ENCODE measurements at places on chromosomes 6 and 20. TPM values are rescaled to one million over a fixed set of nuclear protein-coding genes. Genes with fewer than 3 reads are reported as not detected.

The WFDC11 gene
- total RNA-seq, result not detected

- DNase-seq, result no peak
These were observed 3.1 kb upstream of the ULBP2 start for GRCh38 chr6:149938571-149939355.

DNA sequence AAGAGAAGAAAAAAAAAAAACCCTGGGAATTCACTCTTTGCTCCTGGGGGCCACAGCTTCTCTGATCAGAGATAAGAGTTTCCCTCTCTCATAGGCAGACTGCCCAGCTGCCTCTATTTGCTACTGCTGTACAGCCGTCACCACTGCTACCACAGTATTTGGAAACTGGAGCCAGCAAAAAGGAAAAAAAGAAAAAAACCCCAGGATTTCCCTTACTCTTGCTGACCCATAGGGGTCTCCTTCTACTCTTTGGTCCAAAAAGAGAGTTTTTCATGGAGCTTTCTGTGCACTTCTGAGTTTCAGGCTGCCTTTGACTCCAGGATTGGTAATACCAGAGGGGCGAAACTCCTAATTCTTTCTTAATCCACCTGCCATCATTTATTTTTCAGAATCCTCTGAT lies 89.7 kb downstream of the MDGA1 start:
- DNase-seq, result no peak

DNA sequence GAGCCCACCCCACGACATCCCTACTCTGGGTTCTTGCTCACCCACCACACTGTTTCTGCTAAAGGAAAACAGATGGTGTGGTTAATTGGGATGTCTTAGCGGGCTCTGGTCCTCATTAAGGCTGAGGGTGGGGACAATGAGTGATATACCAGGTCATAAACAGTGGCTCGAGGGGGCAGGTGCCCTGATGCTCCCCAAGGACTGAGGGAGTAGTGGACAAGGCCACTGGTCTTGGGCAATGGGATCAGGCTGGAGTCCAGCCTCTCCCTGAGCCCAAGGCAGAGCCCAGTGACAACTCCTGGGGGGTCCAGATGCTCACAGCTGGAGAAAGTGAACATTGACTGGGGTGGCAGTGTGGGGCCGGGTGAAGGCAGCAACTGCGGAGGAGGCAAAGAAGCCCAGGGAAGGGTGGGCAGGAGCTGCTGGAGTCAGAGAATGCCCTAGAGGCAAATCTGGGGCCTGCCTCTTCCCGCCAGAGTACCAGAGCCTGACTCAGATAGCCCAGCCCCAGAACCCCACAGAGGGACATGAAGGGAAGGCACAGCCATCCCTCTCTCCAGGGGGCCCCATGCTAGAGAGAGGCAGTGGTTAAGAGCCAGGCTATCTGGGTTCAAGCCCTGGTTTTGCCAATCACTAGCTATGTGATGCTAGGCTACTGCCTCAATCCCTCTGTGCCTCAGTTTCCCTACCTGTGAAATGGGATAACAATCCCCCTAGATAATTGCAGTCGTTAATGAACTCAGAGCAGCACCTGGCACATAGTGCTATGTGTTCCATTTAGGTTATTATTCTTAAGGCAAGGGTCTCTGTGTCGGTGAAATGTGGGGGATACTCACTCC lies 72.3 kb downstream of the MRPL14 start:
- DNase-seq, result peak; percentile 24

DNA sequence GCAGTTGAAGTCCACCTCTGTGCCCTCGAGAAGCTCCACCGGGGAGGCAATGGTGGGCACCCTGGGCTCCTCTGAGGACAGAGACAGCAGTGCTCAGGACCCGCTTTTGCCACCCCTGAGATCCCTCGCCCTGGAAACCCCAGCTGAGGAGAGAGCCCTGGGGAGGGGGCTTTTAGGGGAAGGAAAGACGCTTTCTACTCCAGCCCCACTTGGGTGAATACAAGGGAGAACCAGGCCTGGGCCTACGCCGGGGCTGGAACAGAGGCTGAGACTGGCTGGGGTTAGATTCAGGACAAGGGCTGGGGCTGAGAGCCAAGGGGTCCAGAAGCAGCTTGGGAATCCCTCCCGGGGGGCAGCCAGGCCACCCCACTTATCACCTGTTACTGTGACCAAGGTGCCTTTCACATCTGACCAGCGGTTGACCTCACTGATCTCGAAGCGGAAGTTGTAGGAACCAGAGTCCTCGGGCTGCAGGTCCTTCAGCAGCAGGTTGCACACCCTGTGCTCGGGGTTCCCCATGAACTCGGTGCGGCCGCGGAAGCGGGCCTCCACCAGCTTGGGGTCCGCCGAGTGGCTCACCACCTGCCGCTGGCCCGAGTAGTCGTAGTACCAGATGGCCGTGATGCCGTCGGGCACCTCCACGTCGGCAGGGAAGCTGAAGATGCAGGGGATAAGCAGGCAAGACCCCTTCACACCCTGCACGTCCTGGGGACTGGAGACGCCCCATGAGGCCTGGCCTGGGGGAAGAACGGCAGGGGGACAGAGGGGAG lies 6.2 kb downstream of the SIGLEC1 start:
- no peak for DNase-seq

The PBX2 gene
- 43.7 TPM for total RNA-seq

- DNase-seq, result no peak
These were observed 17.5 kb downstream of the PXDC1 start for GRCh38 chr6:3734023-3734422.

DNA sequence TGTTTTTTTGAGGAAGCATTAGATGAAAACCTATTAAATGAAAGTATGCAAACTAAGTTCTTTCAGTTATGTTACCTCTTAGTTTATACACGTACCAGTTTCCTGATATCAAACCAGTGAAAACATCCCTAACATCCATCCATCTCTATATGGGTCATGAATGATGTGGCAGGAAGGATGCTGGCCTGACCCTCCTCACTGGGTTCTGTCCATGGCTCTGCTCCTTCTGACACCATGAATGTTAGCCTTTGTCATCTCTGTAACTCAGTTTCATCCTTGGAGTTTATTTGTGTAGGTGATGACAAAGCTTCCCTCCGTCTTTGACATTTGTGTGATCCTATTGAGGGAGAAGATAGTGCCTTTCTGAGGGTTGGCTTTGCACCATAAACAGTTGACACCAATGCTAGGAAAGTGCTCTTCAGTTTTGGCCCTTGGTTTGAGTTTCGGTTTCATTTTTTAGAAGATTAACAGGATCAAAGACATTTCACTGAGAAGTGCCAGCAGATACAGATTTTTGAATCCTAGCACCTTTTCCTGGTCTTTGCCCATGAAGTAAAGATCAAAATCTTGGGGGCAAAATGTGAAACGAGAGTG lies 72.0 kb upstream of the SCGN start:
- DNase-seq, result no peak

- DNase-seq, result no peak
These were observed 29.8 kb downstream of the NCOA3 start for GRCh38 chr20:47531458-47531857.

DNA sequence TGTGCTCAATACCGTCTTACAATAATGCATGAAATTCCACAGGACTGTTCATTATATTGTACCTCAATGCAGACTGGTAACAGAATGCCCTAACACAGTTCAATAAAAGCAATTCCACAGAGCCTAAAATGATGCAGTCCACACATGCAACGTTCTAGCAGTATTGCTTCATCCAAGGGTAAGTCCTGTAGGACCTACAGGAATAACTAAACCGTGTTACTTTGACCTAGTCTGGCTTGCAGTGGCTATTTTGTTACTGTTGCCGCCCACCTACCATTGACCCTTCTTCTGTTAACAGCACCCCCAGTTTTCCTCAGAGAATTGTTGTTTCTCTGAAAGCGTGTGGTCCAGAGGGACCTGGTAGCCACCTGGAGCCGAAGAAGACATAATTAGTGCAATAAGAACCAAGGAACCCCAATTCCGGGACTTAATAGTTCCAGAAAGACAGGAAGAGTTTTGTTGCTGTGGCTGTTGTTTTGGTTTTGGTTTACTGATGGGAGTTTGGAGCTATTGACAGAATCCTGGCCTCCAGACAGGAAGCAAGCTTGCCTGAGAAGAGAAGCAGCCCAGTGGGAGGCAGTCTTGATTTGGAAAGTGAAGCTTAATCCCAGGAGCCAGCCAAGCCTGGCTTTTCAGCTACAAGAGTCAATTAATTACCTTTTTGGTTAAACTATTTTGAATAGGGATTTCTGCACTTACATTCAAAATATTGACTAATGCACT lies 91.3 kb downstream of the FRK start:
- no peak for DNase-seq

DNA sequence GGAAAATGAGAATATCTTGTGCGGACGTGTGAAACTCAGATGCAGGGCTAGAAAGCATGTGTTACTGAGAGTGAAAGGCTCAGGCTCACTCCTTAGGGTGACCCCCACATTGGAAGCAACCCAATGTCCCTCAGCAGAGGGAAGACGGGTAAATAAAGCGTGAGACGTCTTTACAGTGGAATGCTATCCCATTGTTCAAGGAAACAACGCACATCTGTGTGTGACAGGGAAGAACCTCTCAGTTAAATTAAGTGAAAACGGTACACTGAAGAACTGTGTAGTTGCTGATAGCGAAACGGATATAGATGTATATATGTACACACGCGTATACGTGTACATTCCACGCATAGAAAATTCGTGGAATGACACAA lies 839 bp downstream of the HNF4A start:
- no peak for DNase-seq

The PRSS35 gene
- total RNA-seq, result 0.94 TPM

DNA sequence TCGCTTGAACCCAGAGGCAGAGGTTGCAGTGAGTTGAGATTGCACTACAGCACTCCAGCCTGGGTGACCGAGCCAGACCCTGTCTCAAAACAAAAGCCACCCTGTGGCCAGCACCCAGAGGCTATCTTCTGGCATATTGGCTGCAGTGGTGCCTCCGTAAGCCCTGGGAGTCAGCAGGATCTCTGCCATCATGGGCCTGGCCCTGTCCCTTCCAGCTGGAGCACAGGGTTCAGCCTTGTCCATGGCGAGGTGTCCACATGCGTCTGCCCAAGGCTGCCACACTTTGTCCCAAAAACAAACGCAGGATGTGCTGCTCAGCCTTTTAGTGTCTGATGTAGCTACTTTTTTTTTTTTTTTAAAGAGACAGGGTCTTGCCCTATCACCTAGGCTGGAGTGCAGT lies 15.4 kb upstream of the MTG2 start:
- DNase-seq, result no peak

DNA sequence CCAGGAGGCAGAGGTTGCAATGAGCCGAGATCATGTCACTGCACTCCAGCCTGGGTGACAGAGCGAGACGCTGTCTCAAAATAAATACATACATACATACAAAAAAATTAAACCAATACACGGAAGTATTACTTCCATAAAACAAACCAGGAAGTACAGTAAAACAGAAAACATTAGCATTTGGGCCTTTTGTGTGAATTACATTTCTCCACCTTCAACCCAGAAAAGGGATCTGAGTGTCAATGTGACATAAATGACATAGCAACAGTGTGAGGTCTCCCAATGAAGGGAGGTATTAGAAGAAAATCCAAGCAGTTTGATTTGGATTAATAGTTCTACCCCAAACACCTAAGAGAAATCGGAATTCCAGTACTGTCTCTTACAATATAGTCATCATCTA lies 10.1 kb downstream of the CSNK2A1 start:
- no peak for DNase-seq

The TXLNB gene
- 60.4 TPM for total RNA-seq

- DNase-seq, result no peak
These were observed 54.0 kb downstream of the PHACTR2 start for GRCh38 chr6:143731789-143732188.

DNA sequence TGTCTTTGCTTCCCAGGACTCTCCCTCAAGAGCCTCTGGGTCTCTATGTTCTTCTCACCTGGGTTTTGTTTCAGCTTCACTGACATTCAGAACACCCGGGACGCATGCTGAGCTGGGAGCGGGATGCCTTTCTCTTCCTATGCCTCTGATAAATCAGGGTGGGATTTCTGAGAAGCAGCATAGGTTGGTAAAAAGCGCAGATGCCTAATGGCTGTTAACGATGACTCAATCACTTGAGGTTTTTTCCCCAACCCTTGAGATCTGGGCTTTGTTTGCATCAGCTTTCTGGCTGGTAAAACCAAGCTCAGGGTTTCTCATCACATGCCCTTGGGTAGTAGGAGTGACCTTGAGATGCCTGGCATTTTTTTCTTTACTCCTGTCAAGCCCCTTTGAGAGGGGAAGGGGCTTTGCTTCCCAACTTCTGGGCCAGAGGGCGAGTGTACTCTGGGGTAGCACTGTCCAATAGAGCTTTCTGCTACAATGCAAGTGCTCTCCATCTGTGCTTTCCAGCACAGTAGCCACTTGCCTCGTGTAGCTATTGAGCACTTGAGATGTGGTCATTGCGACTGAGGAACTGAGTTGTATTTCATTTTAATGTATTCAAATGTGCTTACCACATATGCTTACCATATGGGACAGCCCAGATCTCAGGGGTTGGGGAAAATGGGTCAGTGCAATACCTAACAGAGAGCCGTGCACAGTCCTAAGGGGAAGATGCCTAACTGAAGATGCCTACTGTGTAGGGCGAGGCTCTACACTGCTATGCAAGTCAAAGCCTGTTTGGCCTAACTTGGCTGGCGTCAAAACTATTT lies 69.1 kb downstream of the PPP1R14C start:
- no peak for DNase-seq

DNA sequence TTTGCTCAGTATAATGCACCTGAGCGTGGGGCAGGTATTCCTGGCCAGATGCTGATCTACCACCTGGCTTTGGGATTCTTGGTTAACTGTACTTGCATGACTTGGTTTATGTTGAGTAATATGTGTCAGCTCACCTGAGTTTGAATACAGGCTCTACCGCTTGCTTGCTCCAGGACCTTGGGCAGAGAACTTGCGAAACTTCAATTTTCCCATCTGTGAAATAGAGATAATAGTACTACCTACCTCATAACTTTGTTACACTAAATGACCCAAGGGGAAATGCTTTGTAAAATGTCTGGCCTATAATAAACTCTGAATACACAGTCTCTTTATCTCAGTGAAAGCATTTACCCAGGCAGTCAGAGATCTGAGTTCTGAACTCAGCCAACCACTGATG lies 51.8 kb downstream of the SCAND1 start:
- no peak for DNase-seq

- DNase-seq, result no peak
These were observed 397.9 kb upstream of the SPTLC3 start for GRCh38 chr20:12610871-12611270.

DNA sequence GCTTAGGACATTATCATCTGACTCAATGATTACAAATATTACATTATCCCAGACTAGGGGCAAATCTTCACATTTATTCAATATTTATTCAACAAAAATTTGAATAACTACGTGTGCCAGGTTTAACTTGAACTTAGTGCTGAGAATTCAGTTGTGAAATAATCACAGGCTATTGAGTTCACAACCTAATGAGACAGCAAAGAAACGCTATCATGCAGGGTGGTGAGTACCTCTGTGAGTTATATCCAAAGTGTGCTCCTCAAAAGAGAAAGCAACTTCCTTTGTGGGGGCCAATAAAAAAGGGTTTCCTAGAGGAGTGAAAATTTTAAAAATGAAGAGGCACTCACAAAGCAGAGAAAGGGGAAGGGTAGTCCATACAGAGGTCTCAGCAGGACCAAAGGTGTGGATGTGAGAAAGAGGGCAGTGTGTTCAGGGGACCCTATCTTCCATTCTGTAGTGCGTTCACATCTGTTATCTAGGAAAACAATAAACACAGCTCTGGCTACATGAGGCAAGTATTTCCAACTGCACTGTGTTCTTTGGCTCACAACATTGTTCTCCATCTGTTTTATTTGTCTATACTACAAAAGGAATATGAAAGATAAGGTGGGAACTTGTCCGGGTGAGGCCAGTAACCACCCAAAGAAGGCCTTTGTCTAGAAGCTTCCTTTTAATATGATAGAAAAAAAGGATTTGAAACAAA lies 155.4 kb upstream of the MARCKS start:
- no peak for DNase-seq

GRCh38 chr6:85552652-85553051 lies 41.0 kb downstream of the SNX14 start:
- DNase-seq, result no peak

Measured in left cardiac atrium (tissue), 4 donors.